ENCODE measurements at places on chromosomes 4 and X.
A peak's percentile ranks its signal among the peaks of the same experiment; 100 is the strongest.

GRCh38 chr4:76950956-76951671 lies 1.6 kb downstream of the SEPTIN11 start:
- no peak for DNase-seq

DNA sequence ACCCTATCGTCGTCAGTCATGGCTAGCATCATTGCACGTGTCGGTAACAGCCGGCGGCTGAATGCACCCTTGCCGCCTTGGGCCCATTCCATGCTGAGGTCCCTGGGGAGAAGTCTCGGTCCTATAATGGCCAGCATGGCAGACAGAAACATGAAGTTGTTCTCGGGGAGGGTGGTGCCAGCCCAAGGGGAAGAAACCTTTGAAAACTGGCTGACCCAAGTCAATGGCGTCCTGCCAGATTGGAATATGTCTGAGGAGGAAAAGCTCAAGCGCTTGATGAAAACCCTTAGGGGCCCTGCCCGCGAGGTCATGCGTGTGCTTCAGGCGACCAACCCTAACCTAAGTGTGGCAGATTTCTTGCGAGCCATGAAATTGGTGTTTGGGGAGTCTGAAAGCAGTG lies 1.6 kb downstream of the ZCCHC12 start:
- no peak for DNase-seq

DNA sequence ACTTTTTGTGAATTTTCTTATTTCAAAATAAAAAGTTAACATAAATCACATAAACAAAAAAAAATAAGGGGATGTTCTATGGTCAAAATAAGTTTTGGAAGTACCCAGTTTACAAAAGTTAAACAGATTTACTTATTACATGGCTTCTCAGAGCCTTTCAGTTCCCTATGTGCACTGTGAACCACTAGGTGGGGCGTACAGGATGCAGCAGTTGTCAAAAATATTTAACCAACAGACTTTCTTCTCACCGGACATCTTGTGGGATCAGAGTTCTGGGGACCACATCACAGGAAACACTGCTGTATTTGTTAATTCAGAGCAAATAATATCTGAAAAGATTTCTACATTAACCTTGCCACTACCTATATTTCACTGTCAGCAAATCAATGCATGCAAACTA lies 74.1 kb downstream of the SMARCA1 start:
- no peak for DNase-seq

- no peak for DNase-seq
Measured at GRCh38 chr4:7423801-7424552, 10.8 kb downstream of the PSAPL1 start.

DNA sequence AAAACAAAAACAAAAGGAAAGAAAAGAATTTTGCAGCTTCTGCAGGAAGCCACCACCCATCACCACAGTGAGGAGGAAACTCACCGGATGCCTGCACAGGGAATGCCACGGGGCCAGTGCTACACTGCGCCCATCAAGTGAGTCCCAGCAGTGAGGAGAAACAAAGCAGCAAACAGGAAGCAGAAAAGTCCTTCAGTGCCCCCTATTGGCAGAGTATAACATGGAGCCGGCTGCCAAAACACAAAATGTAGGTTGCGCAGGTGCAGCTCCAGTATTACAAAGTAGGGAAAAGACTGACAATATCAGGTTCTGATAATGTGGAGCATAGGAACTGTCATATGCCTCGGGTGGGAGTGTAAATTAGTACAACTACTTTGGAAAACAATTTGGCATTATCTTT lies 23.3 kb upstream of the SCML2 start:
- DNase-seq, result peak; percentile 30

DNA sequence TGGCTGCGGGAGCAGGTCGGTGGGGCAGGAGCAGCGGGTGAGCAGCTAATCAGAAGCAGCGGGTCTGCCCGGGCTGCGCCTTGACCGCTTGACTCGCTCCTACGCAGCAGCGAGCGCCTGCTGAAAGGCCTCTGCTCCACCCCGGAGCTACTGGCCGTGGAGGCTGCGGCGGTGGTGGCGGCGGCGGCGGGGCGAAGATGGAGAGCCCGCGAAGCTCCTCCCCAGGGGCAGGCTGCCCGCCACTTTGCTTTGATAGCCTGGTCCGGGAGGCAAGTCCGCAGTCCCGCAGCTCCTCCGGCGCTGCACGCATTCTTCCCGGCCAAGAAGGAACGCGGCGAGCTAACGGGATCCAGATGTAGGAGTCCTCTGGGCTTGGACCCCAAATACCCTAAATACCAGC lies 36.7 kb downstream of the PJA1 start:
- no peak for DNase-seq

- DNase-seq, result no peak
Measured at GRCh38 chrX:67780694-67781109, 236.9 kb downstream of the AR start.

DNA sequence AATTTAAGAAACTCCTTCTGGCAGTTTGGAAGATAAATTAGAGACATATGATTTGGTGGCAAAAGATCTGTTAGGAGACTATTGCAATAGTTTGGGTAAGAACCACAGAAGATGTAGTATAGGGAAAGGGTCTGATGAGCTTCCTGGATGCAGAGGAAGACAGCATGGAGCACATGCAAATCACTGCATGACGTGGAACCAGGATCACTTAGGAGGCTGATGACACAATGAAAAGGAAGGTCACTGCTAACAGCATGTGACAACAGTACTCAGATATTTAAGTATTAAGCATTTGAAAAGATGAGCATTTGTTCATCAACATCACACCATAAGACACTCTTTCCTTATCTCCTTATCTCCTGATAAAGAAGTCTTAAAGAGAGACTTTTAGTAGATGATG lies 167.8 kb upstream of the LDB2 start:
- no peak for DNase-seq

DNA sequence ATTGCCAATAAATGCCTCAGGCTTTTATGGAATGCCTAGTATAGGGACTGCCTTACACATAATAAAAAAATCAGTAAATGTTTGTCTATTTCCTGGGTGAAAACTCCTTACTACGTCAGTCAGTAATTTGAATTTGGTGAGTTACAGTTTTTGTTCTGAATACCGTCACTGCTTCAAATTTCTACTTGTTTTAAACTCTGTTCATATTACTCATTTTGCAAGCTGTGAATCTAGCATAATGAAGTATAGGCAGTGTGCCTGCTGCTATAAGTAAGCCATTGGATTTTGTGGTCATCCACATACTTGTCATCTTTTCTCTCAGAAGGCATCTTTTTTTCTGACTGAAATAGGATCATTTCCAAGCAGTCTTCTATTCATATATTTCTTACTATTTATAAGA lies 43.1 kb downstream of the SYNPO2 start:
- no peak for DNase-seq

- DNase-seq, result no peak
Measured at GRCh38 chr4:184402239-184402638, 72.1 kb downstream of the IRF2 start.

DNA sequence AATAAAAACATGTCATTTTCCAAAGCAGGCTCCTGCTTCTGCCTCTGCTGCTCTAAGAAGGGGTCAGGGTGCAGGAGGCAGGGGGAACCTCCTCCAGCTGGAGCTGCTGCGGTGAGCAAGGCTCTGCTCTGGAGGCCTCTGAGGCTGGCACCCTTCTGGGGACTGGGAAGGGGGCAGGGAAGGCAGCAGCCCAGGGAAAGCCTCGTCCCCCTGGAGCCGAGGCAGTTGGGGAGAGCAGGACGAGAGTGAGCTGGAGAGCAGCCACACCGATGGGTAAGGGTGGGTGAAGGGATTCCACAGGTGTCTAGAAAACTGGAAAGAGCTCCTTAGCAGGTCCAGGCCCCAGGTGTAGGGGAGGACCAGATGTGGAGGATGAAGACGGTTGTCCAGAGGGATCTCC lies 2.0 kb upstream of the CTAG2 start:
- no peak for DNase-seq

DNA sequence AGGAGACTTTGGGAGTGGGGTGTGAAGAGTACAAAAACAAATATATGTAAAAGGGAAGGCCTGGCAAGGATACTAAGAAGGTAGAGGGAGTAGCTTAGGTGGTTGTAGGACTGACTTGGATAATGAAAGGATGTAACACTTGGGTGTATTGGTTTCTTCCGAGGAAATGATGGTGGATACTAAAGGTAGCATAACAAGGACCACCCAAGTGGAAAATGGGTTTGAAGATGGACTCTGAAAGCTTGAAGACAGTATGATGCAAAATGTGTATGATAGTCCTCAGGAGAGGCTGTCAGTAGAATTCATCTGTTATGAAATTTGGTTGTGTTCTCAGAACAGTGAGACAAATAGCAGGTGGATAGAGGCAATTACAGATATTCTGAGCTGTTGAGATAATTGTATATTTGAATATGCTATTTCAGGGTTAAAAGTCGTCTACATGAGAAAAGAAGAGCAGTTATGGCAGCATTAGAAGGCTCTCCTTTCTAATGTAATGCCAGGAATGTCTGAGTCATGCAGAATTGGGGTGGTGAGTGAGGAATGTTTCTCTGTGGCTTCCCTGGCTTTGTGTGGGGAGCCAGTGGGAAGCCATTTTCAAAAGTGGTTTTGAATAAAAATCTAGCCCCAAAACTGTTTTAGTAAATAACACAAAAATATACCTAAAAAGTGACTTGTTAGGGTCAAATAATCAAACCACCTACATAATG lies 75.6 kb downstream of the FHIP1A start:
- no peak for DNase-seq

DNA sequence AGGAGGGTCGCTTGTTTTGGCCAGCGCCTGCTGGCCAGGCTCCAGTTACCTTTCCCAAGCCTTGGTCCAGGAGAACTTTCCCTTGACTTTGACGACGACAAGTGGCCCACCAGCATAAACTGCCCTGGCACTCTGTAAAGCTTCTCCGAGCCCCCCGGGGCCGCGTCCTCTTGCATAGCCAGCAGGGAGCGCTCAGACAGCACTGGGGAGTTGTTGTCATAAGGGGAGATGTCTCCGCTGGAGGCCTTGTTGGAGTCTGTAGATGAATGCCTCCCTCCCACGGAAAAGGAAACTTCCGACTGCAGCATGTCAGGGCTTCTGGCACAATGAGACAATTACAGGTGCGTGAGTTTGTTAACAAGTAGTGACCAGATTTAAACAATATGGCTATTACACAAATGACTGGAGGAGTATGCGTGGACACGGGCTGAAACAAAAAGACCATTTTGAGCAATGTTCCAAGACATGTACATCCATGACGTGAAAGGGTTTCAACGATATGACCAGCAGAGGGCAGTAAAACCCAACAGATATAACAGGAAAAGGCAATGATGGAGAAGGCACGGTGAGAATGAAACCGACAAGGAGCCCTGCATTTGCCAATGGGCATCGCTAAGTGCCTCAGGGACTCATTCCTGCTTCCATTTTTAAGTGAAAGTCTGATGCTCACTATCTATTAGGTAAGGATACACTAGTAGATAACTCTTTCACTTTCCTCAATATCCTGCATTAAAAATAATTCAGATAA lies 33.0 kb downstream of the HCCS start:
- DNase-seq, result peak; percentile 68

- no peak for DNase-seq
Measured at GRCh38 chr4:105588252-105588651, 35.8 kb downstream of the ARHGEF38 start.

DNA sequence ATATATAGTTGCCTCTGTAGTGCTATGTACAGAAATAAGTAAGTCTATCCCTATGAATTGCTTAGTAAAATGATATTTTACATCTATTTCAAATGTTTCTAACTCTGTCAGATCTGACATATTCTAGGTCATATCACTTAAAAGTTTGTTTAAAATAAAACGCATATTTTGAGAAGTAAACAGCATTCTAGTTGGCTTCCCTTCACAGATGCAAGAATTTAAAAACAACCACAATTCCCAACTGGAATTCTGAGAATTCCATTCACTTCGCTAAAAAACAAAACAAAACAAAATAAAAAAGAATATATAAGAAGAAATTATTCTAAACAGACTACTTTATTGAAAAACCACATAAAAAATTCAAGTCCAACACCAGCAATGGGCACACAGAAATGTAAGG lies 126.0 kb downstream of the PPP3CA start:
- no peak for DNase-seq

GRCh38 chr4:8916351-8916885 lies 44.8 kb upstream of the HMX1 start:
- DNase-seq, result no peak

- no peak for DNase-seq
Measured at GRCh38 chrX:20571611-20572010, 304.9 kb upstream of the RPS6KA3 start.
